ENCODE measurements at places on chromosomes 12 and 14.

DNA sequence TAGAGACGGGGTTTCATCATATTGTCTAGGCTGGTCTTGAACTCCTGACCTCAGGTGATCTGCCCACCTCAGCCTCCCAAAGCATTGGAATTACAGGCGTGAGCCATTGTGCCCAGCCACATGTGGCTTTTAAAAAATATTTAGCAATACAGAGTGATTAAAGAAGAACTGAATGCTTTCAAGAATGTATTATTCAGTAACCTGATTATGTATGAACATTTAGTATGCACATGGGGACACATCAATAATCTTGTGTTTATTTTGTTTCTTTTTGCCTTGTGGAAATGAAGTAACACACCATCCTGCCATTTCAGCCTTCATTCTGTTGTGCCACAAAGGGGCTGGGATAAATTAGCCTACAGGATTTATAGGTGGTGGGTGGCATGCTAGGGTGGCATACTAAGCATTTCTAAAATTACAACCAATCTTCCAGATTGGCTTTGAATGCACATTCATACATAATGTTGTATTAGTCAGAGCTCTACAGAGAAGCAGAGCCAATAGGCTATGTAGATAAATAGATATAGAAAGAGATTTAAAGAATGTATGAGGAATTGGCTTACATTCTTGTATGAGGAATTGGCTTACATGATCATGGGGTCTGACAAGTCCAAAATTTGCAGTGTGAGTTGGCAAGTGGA is 25.5 kb upstream of the TXNRD1 start:
- peak; percentile 44 for DNase-seq

- no peak for DNase-seq
Measured at GRCh38 chr12:83168751-83169150, 482.0 kb downstream of the TMTC2 start.

DNA sequence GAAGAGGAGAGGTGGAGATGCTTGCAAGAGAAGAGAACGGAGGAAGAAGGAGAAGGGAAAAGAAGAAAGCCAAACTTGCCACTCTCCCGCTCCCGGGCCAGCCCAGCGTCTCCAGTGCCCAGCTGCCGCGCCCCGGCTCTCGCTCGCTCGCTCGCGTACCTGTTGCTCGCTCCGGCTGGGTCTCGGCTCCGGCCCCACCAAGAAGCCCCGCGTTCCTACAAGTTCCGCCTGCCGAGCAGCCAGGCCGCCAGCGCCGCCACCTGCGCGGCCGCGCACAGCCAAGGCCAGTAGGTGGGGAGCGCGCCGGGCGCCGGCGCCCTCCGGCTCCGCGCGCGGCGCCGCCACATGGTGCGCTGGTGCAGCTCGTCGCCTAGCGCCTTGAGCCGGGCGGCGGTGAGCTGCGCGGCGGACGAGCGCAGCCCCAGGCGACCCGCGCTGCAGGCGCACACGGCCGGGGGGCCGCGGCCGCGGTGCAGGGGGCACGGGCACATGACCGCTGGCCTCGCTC is 370 bp downstream of the HRK start:
- peak; percentile 42 for DNase-seq

DNA sequence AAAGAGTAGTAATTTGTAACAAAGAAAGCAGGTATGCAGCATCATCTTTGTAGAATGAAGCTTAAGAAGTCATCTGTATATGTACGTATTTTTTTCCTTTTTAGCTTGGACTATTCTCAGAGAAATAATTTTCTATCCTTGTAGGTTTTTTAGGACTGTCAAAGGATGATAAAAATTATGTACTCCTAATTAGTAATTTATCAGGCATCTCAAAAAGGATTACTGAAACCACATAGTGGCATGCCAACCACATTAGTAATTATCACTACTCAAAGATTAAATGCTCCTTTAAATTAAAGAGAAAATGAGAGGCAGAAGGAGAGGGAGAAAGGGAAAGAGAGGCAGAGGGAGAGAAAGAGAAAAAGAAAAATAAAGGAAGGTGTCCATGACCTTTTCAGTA is 17.3 kb downstream of the TTC8 start:
- no peak for DNase-seq

DNA sequence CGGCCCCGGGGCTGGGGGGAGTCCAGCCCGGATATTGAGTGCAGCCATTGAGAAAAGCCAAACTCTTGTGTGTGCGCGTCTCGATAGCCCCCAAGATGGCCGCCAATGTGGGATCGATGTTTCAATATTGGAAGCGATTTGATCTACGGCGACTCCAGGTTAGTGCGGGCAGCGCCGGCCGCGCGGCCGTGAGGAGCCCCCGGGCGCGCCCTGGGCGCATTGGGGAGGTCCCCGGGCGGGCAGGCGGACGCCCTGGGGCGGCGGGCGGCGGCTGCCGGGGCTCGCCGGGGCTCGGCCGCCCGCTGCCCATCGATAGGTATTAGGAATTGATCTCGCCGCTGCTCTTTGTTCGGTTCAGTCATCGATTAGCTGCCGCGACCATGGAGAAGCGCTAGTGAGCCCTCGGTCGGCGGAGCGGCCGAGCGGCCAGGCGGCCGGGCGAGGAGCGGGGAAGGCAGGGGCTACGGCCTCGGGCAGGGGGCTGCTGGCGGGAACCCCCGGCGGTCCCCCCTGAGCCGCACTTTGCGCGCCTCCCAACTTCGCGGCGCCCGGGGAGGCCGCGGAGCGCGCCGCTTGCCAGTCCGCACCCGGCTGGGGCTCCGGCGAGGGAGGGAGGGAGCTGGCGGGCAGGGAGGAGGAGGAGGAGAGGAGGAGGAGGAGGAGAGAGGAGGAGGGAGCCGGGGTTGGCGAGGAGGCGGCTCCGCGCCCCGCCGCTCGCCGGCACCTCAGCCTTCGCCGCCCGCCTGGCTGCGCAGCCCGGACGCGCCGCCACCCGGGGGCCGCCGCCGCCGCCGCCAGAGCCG is 113.9 kb upstream of the MYL2 start:
- no peak for DNase-seq

- DNase-seq: peak; percentile 73
Measured at GRCh38 chr12:57243521-57244311, 7.3 kb downstream of the STAC3 start.

DNA sequence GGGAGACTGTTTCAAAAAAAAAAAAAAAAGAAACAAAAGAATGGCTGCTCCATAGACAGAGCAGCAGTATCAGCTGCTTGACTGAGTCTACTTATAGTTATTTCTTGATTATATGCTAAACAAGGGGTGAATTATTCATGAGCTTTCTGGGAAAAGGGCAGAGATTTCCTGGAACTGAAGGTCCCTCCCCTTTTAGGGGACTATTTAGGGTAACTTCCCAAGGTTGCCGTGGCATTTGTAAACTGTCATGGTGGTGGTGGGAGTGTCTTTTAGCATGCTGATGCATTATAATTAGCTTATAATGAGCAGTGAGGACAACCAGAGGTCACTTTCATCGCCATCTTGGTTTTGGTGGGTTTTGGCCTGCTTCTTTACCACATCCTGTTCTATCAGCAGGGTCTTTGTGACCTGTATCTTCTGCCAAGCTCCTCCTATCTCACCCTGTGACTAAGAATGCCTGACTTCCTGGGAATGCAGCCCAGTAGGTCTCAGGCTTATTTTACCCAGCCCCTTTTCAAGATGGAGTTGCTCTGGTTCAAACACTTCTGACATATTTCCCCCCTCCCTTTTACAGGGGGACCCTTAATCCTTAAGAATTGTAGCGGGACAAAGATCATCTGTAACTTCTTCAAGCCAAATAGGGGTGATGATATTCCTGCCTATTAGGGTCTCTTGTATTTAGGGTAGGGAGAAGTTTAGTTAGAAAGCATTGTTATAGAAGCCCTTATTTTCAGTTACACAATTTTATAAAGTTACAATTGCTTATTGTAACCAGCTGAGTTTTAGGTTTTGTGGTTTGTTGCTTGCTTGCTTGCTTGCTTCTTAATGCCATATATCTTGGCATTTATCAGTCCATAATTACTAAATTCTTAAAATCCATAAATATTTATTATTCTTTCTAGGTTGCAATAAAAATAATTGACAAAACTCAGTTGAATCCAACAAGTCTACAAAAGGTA is 42.5 kb downstream of the MARK3 start:
- peak; percentile 95 for DNase-seq

DNA sequence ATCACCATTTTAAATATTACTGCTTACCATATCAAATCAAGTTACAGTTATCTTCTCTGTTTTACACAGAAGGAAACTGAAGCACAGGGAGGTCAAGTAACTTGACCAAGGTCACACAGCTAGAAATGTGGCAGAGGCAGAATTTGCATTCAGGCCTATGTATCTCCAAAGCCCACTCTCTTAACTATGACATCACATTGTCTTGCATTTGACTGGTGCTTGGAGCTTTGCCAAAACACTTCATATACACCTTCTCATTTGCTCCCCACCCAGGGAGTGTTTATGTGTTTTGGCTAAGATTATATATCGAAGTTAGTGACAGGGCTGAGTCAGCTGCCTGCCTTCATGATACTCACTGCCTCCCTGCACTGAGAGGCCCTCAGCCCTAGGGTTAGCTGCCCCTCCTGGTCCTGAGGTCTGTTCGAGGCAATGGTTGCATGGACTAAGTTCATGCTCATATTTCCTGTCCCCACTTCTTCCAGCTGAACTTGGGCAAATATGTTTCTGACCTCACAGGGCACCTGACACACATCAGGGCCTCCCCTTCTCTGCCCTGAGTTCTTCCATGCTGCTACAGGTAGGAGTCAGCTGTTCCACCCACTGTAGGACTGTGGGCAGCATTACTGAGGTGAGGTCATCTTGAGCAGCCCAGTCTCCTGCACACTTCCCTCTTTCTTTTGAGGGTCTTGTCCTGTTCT is 1.8 kb downstream of the GALNT6 start:
- DNase-seq: peak; percentile 52

GRCh38 chr12:45827974-45828373 is 98.5 kb downstream of the ARID2 start:
- no peak for DNase-seq

DNA sequence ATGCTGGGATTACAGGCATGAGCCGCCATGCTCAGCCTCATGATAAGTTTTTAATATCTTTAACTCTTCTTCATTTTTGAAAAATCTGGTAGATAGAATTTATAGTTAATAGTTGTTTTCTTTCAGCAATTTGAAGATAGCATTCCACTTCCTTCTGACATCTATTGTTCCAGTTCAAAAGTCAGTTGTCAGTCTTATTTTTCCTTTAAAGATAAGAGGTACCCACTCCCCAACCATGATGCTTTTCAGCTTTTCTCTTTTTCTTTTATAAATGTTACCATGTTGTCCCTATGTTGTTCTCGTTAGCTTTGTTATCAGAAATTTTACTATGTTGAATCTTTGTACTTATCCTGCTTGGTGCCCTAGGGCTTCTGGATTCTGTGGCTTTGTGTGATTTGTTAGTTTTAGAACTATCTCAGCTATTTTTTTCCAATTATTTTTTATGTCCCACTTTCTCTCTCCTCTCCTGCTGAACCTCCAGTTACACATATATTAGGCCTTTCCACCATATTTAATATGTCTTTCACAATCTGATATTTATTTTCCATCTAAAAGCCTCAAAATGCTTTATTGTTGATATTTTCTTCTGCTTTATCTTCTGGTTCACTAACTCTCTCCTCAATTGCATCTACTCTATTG is 181.6 kb upstream of the FOXN3 start:
- DNase-seq: peak; percentile 41

DNA sequence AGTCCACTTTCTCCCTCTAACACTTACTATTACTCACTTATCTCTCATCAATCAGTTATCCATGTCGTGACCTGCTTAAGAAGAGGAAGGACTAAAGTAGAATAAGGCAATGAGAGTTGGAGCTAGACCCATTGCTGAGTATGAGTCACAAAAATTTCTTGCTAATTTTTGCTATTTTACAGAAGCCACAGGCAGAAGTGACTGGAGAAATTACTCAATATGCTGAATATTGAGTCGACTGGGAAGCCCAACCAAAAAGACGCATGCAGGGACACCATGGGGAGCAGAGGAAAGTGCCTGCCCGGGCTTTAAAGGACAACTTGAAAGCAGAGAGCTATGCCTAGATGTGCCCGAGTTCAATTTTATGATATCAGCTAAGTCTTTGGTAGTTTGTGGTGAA is 115.4 kb upstream of the FOXG1 start:
- DNase-seq: peak; percentile 78

DNA sequence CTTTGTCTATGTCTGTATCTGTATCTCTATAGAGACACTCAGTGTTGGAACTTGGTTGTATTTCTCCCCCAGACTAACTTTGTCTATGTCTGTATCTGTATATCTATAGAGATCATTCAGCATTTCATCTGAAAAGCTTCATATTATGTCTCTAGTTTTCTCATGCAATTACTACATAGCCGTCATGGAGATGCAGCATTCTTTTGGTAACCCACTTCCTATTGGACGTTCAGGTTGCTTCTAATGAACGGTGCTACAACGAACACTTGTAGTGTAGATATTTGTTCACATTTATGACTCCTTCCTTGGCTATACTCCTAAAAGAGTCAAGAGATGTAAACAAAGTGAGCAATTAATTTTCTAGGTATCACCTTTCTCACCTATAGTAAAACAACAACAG is 81.5 kb upstream of the KCNA1 start:
- no peak for DNase-seq

- DNase-seq: peak; percentile 51
Measured at GRCh38 chr12:22626406-22626805, 1.4 kb downstream of the ETNK1 start.

GRCh38 chr12:39905152-39905551 is 200.7 kb downstream of the SLC2A13 start:
- peak; percentile 8 for DNase-seq

- peak; percentile 38 for DNase-seq
Measured at GRCh38 chr14:76456200-76456599, 80.3 kb downstream of the ESRRB start.

DNA sequence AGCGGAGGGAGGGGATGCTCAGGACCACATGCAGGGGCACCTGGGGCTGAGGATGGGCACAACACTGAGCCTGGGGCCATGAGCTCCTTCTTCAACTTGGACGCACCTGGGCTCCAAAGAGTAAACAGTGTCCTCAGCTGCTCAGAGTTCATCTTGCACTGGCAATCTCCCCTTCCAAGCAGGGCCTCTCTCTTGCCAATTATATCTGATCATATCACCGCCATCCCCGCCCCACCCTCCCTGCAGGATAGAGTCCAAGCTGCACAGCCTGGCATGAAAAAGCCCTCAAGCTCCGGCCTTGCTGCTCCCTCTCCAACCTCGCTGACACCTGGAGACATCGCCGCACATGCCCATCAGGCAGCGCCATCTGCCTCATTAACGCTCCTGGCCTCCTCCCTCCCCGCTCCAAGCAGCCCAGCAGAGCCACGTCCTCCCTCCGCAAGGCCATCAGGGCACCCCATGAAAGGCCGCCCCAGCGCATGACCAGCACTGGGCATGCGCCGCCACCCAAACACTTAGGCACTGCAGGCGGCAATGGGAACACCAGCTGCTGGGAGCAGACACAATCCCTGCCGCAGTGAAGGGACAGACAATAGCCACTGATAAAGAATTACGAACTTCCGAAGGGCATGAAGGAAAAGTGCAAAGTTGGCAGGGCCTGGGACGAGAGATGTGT is 88.8 kb downstream of the CHGA start:
- DNase-seq: no peak

DNA sequence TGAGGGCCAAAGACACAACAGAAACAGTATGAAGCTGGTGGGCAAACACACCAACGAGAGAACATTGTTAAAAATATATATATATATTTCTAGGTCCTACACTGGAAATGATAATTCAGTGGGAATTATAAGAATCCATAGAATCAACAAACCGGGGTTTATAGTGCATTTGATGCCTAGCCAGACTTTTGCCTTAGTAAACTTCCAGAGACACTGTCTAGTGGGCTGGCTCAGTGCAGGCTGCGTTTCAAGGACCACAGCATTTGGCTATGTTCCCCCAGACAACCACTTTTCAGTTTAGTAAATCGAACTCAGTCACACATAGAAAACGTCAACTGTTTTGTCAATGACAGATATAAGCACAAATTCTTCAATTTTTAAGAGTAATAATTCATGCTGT is 41.9 kb downstream of the SLC38A4 start:
- DNase-seq: peak; percentile 52

- DNase-seq: no peak
Measured at GRCh38 chr12:46744283-46744682, 81.5 kb downstream of the SLC38A4 start.

Measured in choroid plexus epithelial cell (primary cell).